ENCODE measurements at places on chromosomes 7 and 10.

- DNase-seq = no peak
These were observed 19.6 kb upstream of the NFKB2 start for GRCh38 chr10:102375867-102376266.

GRCh38 chr7:143258831-143259230, 4.4 kb upstream of the GSTK1 start:
- no peak for DNase-seq

DNA sequence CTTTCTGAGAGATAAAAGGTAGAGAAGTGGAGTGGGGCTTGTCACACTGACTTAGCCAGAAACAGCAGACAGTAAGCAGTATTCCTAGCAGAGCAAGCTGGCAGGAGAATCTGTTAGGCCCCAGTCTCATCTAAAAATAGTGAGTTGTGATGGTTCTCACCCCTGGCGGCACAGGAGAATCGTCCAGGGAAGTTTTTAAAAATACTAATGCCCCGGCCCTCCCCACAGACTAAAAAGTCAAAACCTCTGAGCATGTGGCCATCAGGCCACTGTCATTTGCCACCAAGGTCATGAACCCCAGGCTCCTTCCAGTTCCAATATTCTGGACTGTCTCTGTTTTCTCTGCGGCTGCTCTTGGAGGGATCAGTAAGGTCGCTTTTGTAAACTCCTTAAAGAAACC, 34.0 kb downstream of the LYZL1 start:
- DNase-seq = no peak

DNA sequence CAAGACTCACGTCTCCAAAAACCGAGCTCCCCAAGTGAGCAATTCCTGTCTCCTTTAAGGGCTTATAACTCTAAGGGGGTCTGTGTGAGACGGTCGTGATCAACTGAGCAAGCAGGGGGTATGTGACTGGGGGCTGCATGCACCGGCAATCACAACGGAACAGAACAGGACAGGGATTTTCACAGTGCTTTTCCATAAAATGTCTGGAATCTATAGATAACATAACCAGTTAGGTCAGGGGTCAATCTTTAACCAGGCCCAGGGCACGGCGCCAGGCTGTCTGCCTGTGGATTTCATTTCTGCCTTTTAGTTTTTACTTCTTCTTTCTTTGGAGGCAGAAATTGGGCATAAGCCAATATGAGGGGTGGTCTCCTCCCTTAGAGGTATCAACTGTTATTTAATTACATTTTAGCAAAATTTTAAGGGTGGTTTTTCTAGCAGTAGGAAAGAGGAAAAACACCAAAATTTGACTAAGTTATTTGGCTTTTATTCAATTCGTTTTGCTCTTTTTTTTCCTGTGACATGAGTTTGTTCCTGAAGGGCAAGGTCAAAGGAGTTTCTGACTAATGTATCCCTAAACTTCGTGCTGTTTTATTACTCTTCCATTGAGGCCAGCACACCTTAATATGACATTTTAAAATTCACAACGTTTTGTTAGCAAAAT, 121.4 kb upstream of the SEC61G start:
- no peak for DNase-seq

- no peak for DNase-seq
These were observed 178.4 kb upstream of the TARP start for GRCh38 chr7:38451840-38452239.

DNA sequence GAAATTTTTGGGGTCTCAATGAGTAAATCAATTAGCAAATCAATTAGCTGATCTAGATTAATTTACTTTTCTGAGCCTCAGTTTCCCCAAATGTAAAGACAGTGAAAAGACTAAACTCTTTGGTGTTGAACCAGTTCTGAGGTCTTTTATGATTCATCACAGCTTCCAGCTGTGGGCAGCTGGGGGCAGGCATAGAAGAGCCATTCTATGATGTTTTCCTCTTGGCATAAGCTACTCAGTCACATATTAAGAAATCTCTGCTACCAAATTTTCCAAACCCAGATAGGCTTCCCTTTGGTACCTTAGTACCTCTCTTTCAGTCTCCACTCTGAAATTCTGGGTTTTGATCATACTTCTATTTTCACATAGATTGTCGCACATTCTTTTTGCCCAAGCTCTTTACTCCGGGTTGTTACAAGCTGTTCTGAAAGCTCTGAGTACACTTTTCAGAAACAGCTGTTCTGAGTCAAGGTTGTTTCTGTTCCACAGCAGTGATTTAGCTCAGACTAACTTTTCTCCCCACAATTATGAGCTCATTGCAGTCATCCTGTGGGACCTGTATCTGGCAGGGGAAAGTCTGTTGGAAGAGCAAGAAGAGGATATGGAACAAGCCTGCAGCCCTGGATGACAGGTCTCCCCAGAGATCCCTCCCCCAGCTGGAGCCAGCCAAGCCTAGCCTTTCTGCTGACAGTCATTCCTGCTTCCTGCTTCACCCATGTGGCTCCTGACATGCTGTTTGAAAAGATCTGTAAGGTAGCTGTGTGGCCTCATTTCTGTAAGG, 599.6 kb upstream of the GHITM start:
- DNase-seq = no peak

All from epithelial cell of prostate (primary cell).